ENCODE measurements at places on chromosomes 7 and 10. TPM values are rescaled to one million over a fixed set of nuclear protein-coding genes. Genes with fewer than 3 reads are reported as not detected.

GPC2 gene
- 67.3 TPM for total RNA-seq

TMEM213 gene
- not detected for total RNA-seq

TMEM236 gene
- total RNA-seq: not detected

PNLIPRP1 gene
- not detected for total RNA-seq

ODAD2 gene
- total RNA-seq: 1.3 TPM
